ENCODE measurements at places on chromosomes 16 and 17. TPM values are rescaled to one million over a fixed set of nuclear protein-coding genes. Genes with fewer than 3 reads are reported as not detected.
A peak's percentile ranks its signal among the peaks of the same experiment; 100 is the strongest.

- H3K27me3 ChIP-seq: no peaks in the 10 kb centered on the region
- H3K27ac ChIP-seq: no peak overlapping the region
- DNase-seq: no peak
- H3K36me3 ChIP-seq: no peaks in the 10 kb centered on the region
Observed at GRCh38 chr17:64940055-64940454, 20.8 kb upstream of the LRRC37A3 start.

- H3K27me3 ChIP-seq: no peaks in the 10 kb centered on the region
- peak overlapping the region; percentile 79 for H3K4me3 ChIP-seq
- peak overlapping the region; percentile 90 for H3K27ac ChIP-seq
- peaks cover 47% of the 10 kb centered on the region for H3K4me1 ChIP-seq
- peaks cover 37% of the 10 kb centered on the region for H3K36me3 ChIP-seq
- DNase-seq: no peak
Observed at GRCh38 chr16:1825864-1826690, 548 bp downstream of the HAGH start.

DNA sequence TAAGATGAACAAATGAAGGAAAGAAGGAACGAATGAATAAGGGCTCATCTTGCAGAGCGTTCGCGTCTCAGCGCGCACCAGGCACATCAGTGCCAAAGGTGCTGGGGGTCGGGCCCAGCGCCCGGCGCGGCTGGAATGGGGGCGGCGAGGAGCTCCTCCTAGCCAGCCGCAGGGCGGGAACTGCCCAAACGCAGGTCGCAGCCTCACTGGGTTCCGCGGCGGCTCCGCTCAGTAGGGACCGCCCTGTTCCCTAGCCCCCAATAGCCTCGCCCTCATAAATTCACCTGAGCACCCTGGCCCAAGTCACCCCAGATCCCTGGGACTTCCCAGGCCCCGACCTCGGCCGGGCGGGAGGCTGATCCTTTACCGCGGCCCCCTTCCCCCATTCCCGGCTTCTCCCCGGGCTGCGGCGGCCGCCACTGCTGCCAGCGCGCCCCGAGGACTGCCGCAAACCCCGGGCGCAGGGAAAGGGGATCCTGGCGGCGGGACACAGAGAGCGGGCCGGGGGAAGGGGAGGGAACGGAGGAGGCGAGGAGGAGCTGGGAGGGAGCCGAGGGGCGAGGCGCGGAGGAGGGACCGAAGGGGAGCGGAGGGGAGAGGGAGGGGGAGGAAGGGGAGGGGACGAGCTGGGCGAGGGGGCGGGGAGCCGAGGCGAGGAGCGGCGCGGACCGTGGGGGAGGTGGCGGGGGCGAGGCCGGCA lies 377 bp upstream of the CRHR1 start:
- H3K27me3 ChIP-seq: peaks cover 63% of the 10 kb centered on the region
- H3K36me3 ChIP-seq: no peaks in the 10 kb centered on the region
- no peak overlapping the region for H3K27ac ChIP-seq
- peak; percentile 59 for DNase-seq
- peaks cover 16% of the 10 kb centered on the region for H3K4me1 ChIP-seq

MLST8 gene
- total RNA-seq: 25.5 TPM

C17orf113 gene
- 0.56 TPM for total RNA-seq

Measured in psoas muscle (tissue), 8 donors.